ENCODE measurements at places on chromosomes 13 and 19.

DNA sequence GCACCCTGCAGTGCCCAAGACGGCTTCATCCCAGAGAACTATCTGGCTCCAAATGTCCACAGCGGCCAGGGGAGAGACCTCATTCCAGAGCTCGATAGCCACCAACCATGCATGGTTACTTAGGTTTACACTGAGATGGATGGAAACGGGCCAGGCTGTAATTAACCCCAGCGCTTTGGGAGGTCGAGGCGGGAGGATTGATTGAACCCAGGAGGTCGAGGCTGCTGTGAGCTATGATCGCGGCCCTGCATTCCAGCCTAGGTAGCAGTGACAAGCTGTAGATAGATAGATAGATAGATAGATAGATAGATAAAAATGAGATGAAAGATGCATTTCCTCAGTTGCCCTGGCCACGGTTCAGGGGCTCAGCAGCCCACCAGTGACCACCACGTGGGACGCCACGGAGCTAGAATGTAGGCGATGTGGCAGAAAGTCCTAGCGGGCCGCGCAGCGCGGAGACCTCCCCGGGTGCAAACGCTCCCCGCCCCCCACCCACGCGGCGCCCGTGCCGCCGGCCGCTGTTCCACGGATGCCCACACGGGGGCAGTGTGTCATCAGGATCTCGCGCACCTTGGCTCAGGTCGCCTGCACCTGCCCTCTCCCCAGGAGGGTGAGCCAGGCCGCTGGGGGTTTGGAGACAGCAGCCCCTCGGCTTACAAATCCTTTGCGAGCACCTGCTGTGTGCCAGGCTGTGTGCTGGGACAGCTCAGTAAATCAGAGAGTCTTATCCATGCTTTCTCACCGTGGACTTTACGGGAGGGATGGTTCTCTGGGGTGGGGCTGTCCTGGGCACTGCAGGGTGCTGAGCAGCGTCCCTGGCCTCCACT, 13.5 kb upstream of the TLE5 start:
- peak; percentile 86 for DNase-seq

DNA sequence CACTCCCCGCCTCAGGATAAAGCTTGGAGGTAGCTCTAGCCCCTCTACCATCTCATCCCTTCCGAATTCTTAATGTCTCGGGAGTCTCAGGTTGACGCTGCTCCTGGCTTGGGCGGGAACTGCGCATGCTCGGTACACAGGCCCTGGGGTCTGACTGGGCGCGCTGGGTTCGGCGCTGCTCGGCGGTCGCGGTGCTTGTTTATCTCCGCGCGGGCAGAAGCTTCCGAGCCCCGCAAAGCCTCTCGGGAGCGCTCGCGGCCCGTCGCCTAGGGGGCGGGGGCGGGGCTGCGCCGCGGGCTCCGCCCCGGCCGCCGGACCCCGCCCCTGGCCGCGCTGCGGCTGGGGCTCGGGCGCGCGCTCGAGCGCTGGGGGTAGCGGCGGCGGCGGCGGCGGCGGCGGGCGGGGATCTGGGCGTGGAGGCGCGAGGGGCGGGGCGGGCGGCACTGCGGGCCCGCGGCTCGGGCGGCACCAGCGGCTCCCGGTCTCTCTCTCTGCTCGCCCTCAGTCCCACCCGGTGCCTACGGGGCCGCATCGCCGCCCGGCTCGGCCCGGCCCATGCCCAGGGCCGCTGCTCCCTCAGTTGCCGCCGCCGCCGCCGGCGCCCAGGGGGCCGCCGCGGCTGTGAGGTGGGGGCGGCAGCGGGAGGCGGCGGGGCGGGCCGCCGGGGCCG, at the start of gene RAP2A:
RAP2A (plus strand) TSS at position 443 of the 670 bp plus-strand sequence. CDS start 302 bp downstream, outside the sequence.
- peak; percentile 91 for DNase-seq

GRCh38 chr13:74975111-74975510, 506.9 kb downstream of the TBC1D4 start:
- DNase-seq: no peak

- DNase-seq: no peak
Measured at GRCh38 chr13:41289463-41289881, 21.6 kb upstream of the NAA16 start.

GRCh38 chr19:5536337-5536894, 31.3 kb downstream of the TINCR start:
- DNase-seq: no peak

- DNase-seq: no peak
Measured at GRCh38 chr19:39384839-39385568, 5.9 kb downstream of the PAF1 start.

GRCh38 chr13:105463011-105463501, 1072.4 kb downstream of the EFNB2 start:
- DNase-seq: no peak

DNA sequence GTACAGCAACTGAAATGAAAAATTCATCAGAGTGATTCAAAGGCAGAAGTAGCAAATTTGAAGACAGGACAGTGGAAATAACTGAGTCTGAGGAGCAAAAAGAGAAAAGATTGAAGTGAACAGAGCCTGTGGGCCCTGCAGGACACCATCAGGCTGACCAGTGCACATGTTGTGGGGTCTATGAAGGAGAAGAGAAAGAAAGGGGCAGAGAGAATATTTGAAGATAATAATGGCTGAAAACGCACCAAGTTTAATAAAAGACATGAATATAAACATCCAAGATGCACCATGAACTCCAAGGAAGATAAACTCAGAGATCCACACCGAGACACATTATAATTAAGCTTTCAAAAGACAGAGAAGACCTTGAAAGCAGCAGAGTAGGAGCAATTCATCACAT, 15.4 kb downstream of the ATP4B start:
- no peak for DNase-seq

- no peak for DNase-seq
Measured at GRCh38 chr13:89955773-89956172, 1391.7 kb upstream of the MIR17HG start.

GRCh38 chr19:36030264-36031148, 2.2 kb downstream of the CLIP3 start:
- DNase-seq: no peak

DNA sequence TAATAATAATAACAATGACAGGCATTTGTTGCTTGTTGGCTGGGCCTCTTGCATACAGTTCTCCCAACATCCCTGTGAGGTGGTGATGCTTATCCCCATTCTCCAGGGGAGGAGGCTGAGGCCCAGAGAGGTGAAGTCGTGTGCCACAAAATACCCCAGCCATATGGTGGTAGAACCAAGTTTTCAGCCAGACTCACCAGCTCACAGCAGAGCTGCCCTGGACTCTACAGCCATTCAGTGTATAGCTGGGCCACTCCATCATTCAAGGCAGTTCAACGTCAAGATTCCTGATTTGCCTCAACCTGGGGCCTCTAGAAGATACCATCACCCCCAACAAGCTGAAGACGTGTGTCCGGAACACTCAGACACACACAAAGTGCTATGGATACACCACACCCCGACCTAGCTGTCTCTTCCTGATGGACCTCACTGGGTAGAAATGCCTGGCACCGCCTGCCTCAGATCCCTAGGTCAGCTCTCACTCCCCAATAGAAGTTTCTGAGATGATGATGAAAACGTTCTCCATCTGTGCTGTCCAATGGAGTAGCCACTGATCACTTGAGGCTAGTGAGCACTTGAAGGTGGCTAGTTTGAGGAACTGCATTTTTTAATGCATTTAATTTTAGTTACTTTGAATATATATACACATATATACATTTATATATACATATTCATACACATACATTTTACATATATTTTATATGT, 4.3 kb upstream of the CEACAM19 start:
- no peak for DNase-seq

DNA sequence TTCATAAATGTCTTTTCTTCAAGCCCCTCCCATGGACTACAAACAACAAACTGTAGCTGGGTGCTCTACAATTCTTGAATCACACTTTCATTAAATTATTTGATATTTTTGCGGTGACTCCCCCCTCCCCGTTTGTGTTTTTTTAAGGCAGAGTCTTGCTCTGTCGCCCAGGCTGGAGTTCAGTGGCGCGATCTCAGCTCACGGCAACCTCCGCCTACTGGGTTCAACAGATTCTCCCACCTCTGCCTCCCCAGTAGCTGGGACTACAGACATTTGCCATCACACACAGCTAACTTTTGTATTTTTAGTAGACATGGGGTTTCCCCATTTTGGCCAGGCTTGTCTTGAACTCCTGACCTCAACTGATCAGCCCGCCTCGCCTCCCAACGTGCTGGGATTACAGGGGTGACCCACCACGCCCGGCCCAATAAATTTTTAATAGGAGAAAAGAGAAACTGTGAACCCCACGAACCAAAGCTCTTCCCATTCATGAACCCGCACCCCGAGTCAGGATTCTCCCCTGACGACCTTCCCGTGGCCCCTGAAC, 703 bp downstream of the ZNF506 start:
- no peak for DNase-seq

GRCh38 chr13:40480012-40480914, 186.2 kb downstream of the FOXO1 start:
- DNase-seq: no peak

- no peak for DNase-seq
Measured at GRCh38 chr19:50512112-50512998, 1.4 kb downstream of the ASPDH start.

All from CD4-positive, alpha-beta T cell treated with Interleukin-17A for 4 hours (primary cell).